ENCODE measurements at places on chromosomes 2 and 18.

DNA sequence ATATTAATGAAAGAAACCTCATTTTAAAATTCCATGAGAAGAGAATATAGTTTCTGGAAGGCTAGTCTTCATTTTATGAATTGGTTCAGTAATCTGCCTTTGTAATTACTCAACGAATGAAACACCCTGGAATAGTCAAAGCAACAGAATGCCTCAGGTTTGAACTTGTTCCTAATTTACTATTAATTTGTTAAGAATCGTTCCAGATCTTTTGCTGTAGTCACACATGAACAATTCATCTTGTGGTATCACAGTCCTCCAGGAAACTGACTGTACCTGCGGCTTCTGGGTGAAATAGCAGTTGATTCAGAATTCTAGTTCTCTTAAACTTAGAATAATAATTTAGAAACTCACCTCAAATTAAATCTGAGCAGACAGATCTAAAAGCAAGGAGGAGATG is 282.7 kb upstream of the MAP2 start:
- DNase-seq: no peak

DNA sequence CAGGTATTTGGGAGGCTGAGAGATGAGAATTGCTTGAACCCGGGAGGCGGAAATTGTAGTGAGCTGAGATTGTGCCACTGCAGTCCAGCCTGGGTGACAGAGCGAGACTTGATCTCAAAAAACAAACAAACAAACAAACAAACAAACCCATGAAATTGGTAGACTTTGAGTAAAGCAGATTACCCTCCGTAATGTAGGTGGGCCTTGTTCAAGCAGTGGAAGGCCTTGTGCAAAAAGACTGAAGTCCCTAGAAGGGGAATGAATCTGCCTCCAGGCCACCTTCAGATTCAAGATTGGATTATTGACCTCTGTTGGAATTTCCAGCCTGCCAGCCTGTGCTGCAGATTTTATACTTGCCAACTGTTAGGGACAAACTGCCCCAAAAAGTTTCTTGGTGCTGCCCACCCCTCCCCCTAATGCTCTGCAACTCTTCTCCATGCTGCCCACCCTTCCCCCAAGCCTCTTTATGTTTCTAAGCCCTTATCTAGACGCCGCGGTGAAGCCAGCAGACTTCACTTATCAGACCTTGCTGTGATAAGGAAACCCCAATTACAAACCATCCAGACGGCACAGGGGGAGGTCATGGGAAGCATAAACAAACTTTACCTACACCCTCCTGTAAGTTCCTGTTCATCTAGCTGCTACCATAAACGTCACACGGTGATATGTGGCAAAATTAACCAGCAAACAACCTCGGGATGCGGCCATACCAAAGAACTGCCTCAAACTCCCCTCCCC is 17.0 kb downstream of the CYP27A1 start:
- no peak for DNase-seq

- no peak for DNase-seq
These were observed 45.0 kb downstream of the SLC38A11 start for GRCh38 chr2:164910101-164910899.

- DNase-seq: no peak
These were observed 64.8 kb upstream of the EML6 start for GRCh38 chr2:54658564-54659071.

DNA sequence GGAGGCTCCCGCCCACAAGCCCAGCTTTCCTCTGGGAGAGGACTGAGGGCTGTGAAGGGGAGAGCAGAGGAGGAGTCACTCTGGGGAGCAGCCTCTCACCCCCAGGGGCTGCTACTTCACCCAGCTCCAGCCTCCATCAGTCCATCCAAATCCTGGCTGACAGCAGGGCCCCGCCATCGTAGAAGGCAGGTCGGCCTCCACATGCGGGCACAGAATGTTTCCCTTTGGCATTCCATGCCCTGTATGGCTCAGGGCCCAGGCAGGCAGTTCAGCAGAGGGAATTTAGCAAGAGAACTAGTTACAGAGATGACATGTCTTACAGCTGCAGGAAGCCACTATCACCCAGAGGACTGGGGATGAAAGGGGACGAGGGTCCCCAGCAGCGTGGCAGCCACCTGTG is 6.4 kb upstream of the ODC1 start:
- no peak for DNase-seq

DNA sequence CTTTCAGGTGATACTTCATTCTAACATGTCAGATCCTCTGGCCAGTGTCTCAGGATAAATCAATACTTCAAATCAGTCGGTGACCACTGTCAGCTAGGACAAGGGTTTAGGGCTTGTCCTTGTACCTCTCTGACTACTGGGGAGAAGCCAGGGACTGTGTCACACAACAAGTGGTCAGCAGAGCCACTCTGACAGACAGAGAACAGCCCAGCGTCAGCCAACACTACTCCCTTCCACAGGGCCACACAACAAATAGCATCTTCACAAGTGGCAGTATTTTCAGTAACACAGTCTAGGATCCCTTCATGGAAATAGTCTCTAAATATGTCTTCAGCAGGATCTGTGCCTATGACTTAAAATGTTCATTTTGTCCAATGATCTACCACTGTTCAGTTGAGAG is 14.2 kb downstream of the FLACC1 start:
- no peak for DNase-seq

DNA sequence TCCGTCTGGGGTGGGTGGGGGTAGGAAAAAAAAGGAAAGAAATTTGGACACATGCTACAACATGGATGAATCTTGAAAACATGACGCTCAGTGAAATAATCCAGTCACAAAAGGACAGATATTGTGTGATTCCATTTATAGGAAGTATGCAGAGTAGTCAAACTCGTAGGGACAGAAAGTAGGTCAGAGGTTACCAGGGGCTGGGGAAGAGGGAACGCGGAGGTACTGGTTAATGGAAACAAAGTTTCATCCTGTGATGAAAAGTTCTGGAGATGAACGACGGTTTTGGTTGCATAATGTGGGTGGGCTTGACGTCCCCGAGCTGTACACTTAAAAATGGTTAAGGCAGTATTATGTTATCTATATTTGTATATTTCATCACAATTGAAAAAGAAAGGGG is 4.5 kb upstream of the SFTPB start:
- no peak for DNase-seq

GRCh38 chr2:158043181-158043948 is 58.3 kb upstream of the UPP2 start:
- DNase-seq: no peak

DNA sequence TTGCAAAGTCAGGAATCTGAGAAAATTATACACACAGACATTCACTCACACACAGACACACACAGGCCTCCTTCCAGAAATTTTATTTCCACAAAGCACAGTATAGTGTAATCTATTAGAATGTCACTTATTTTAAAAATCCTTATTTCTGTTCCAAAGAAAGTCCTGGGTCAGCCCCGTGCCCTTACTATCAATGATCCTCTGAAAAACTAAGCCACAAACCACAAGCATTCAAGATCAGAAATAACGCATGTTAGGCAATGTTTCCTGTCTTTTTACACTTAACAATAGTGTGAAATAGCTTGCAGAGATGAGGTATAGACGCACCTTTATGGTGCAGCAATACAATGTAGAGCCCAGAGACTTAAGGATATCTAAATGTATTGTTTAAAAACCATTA is 25.8 kb downstream of the TBC1D8 start:
- no peak for DNase-seq

- no peak for DNase-seq
These were observed 9.2 kb downstream of the SEPTIN10 start for GRCh38 chr2:109604597-109604996.

All from activated naive CD8-positive, alpha-beta T cell treated with anti-CD3 and anti-CD28 coated beads, Interleukin-2, amount 10 ng/mL, durations not matched to agents 7 days and 5 days (primary cell).